ENCODE measurements at places on chromosomes 5 and 9. TPM values are rescaled to one million over a fixed set of nuclear protein-coding genes. Genes with fewer than 3 reads are reported as not detected.
A peak's percentile ranks its signal among the peaks of the same experiment; 100 is the strongest.

DNA sequence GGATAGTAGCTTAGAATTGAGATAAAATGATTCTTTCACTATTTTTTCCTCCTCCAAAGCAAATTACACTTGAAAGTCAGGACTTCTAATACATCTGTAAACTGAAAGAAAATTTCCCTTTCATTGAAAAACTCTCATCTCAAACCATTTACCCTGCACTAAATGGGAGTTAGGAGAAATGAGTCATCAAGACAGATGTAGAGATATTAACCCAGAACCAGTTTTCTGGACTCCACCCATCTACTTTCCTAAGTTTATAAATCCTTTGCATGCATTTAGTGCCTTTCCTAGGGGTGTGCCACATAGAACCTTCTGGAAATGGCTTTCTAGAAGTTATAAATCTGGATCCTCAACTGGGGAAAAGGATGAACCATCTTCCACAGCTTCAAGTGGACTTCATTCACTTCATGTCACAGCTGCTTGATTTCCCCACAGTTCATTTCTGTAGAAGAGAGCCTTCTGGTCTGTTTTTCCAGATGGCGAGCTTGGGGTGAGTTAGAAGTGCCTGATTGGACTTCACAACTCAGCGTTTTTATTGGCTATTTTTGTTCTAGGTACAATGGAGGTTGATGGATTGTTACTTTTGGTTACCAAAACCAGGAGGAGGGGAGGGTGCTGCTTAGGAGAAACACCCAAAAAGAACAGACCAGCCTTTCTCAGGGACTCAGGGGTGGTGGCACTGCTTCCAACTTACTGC, 72.5 kb upstream of the GPR151 start:
- H3K36me3 ChIP-seq: no peaks in the 10 kb centered on the region
- no peaks in the 10 kb centered on the region for H3K4me1 ChIP-seq
- no peaks in the 10 kb centered on the region for H3K27me3 ChIP-seq
- no peak overlapping the region for H3K4me3 ChIP-seq
- no peak overlapping the region for H3K27ac ChIP-seq

The SLC36A2 gene
- not detected for polyA plus RNA-seq

GRCh38 chr5:123116757-123117156, 27.7 kb downstream of the PRDM6 start:
- no peaks in the 10 kb centered on the region for H3K36me3 ChIP-seq
- no peak overlapping the region for H3K27ac ChIP-seq
- no peak overlapping the region for H3K4me3 ChIP-seq
- H3K27me3 ChIP-seq: peaks cover 16% of the 10 kb centered on the region
- DNase-seq: no peak

DNA sequence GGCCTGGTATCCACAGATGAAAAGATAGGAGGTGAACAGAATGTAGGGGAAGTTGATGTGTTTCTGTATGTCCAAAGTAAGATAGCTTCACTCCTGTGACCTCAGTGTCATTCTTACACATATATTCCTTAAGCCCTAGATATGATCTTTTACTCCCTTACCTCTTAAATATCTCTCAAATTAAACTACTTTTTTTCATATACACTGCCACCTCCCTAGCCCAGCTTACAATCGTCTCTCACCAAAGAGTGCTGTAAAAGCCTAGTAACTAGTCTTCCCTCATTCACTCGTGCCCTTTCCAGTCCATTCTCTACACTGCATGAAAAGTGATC, 5.3 kb downstream of the DNAI1 start:
- no peak overlapping the region for H3K27ac ChIP-seq
- H3K4me1 ChIP-seq: peaks cover 24% of the 10 kb centered on the region
- no peak for DNase-seq
- no peaks in the 10 kb centered on the region for H3K27me3 ChIP-seq
- H3K4me3 ChIP-seq: no peak overlapping the region
- H3K36me3 ChIP-seq: no peaks in the 10 kb centered on the region

- peaks cover 12% of the 10 kb centered on the region for H3K27me3 ChIP-seq
- no peak overlapping the region for H3K27ac ChIP-seq
- DNase-seq: no peak
- H3K4me1 ChIP-seq: no peaks in the 10 kb centered on the region
- no peaks in the 10 kb centered on the region for H3K36me3 ChIP-seq
- no peak overlapping the region for H3K4me3 ChIP-seq
Measured at GRCh38 chr5:132819468-132819867, 6.4 kb downstream of the SOWAHA start.

The PCDHA4 gene
- polyA plus RNA-seq: 0.01 TPM

GRCh38 chr5:123721675-123722276, 209.8 kb downstream of the CSNK1G3 start:
- no peaks in the 10 kb centered on the region for H3K4me1 ChIP-seq
- H3K36me3 ChIP-seq: no peaks in the 10 kb centered on the region
- DNase-seq: no peak

GRCh38 chr9:136941231-136942111, 3.1 kb downstream of the FBXW5 start:
- DNase-seq: no peak
- H3K27ac ChIP-seq: no peak overlapping the region
- peaks cover 7% of the 10 kb centered on the region for H3K4me1 ChIP-seq
- peaks cover 29% of the 10 kb centered on the region for H3K36me3 ChIP-seq
- no peaks in the 10 kb centered on the region for H3K27me3 ChIP-seq

GRCh38 chr5:5700549-5700948, 278.1 kb downstream of the ICE1 start:
- H3K27me3 ChIP-seq: no peaks in the 10 kb centered on the region
- H3K27ac ChIP-seq: no peak overlapping the region
- no peak overlapping the region for H3K4me3 ChIP-seq
- no peaks in the 10 kb centered on the region for H3K4me1 ChIP-seq
- H3K36me3 ChIP-seq: no peaks in the 10 kb centered on the region

- H3K4me1 ChIP-seq: peaks cover 43% of the 10 kb centered on the region
- no peaks in the 10 kb centered on the region for H3K36me3 ChIP-seq
- peak overlapping the region; percentile 72 for H3K27ac ChIP-seq
- no peaks in the 10 kb centered on the region for H3K27me3 ChIP-seq
- DNase-seq: no peak
Measured at GRCh38 chr9:111037356-111037707, 938 bp downstream of the LPAR1 start.

The SLC22A4 gene
- polyA plus RNA-seq: 1.4 TPM

GRCh38 chr5:115337882-115338281, 41.4 kb upstream of the CCDC112 start:
- no peaks in the 10 kb centered on the region for H3K4me1 ChIP-seq
- DNase-seq: no peak
- no peak overlapping the region for H3K4me3 ChIP-seq
- no peaks in the 10 kb centered on the region for H3K36me3 ChIP-seq
- H3K27me3 ChIP-seq: no peaks in the 10 kb centered on the region
